Activated naive CD4-positive, alpha-beta T cell (primary cell): ENCODE measurements at places on chromosomes 6 and 20.

DNA sequence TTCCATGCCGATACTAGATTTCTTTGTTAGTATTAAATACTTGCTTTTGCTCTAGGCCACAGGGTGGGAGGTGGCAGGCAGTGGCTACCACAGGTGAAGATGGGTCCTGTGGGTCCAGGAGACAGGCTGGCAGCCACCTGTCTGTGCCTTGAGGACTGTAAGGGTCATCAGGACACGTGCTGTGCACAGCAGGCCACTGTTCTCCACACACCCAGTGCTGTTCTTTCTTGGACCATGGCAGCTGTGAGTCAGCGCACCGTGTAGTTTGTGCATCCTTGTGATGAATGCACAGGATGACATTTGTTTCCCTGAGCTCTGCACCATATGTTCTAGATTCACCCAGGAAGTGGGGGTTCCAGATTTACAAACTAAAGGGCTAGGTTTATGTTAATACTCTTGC, 317.0 kb downstream of the ZFAND3 start:
- DNase-seq: no peak

- no peak for DNase-seq
These were observed 43.1 kb downstream of the RBM38 start for GRCh38 chr20:57434390-57434700.

- no peak for DNase-seq
These were observed 10.3 kb upstream of the C6orf58 start for GRCh38 chr6:127566651-127567050.

GRCh38 chr20:36784900-36785299, 11.3 kb upstream of the DSN1 start:
- no peak for DNase-seq

- DNase-seq: no peak
These were observed 55.7 kb downstream of the TXLNB start for GRCh38 chr6:139236105-139236504.

- DNase-seq: no peak
These were observed 21.2 kb upstream of the ABT1 start for GRCh38 chr6:26575494-26575939.

GRCh38 chr6:143262859-143263258, 187.6 kb downstream of the ADAT2 start:
- DNase-seq: no peak

GRCh38 chr20:37921341-37921929, 18.5 kb downstream of the VSTM2L start:
- DNase-seq: no peak

DNA sequence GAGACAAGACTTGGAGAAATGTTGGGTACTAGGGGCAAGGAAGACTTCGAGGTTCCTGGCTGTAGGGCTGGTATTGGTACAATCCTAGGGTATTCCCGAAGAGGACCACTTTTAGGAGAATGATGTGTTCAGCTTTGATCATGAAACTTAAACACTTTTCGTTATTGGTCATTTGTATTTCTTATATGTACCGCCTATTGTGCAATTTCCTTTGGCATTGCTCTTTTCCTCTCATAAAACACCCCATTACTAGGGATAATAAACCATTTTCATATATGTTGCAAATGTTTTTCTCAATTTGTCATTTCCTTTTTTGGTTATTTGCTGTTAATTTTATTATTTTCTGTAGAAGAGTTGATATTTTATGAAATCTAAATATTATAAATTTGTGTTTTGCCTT, 18.9 kb upstream of the ARFGEF3 start:
- DNase-seq: no peak

DNA sequence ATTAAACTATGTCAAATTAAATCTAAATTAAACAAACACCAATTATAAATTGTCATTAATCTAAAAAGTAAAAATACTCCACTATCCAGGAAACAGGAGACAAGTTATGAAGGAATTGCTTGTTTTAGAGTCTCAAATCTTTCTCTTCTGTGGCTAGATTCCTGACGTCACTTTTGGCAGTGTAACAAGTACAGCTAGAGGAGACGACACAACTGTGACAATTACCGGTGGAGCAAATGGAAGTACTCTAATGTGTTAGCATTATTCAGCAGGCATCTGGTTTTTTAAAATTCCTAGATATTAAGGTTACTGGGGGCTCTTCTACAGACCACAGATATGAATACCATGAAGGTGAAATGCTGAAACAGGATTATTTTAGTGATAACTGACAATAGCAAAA, 1042.7 kb downstream of the EPHA7 start:
- DNase-seq: no peak

- no peak for DNase-seq
These were observed 104.1 kb downstream of the THEMIS start for GRCh38 chr6:127796713-127797112.

DNA sequence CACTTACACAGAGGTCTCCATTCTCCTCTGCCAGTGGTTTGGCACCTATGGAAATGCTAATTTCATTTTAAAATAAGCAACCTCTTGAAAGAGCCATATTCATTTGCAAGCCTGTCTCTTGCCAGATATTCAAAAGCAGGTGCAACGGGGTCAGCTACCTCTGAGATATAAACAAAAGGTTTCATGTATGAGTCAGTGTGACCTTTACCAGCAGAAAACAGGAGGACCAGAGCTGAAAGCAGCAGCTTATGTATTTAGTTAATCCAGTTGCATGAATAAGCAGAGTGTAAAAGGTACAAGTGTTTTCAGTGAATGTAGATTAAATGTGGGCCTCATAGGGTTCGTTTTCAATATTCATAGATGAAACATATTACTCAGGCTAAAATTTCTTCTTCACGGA, 56.0 kb downstream of the TENT5A start:
- no peak for DNase-seq

GRCh38 chr6:11358904-11359830, 126.7 kb upstream of the NEDD9 start:
- no peak for DNase-seq

GRCh38 chr6:122995921-122996793, at the start of gene CLVS2:
Gene CLVS2 (plus strand): TSS chr6:122996235. CDS start chr6:122997778, 1,543 bp downstream.
- DNase-seq: no peak

DNA sequence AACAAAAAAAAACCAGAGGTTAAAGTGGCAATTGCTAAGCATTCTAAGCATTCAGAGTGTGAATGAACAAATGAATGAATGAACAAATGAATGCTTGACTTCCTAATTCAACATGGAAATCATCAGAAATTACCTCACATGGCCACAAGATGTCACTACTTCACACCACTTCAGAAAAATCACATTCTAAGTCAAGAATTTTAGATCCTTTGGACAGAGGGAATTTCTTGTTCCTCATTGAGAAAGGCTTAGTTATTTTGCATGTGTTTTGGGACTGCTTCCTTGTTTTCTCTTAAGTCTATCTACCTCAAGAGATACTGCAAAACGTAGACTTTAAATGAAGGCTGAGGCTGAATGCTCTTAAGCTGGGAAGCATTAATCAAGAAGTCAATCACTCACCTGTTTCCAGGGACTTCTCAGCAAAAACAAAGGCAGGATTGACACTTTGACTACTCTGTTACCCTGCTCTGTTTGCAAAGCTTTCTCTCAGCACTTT, 120.2 kb downstream of the MBOAT1 start:
- no peak for DNase-seq

DNA sequence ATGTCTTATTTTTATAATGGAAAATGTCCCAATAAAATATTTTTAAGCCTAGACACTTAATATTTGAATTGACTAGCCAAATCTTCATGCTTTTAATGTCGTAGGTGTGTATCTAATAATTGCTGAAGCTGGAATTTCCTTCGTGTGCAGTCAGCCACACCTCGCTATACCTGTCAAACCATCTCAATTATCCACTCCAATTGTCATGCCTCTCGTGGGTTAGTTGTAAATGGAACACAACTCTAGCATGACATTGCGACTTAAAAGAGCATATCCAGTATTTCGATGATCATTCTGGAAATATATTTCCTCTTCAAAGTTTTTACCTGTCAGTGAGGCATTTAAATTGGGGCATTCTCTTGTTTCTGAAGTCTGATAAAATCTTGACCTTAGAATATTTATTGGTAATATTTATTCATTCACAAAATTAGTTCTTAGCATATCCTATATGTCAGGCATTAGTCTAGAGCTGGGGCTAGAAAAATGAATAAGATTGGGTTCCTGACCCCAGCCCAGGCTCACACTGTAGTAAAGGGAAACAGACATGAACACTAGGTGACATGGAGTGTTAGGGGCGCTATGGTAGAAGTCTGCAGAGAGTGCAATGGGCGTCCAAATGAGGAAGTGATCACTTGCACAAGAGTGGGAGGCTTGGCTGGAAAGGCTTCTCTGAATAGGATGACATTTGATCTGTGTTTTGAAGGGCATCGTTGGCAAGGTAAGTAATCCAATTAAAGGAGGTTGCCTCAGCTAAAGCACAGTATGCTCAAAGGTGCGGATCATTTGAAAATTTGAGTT, 11.0 kb upstream of the CFAP206 start:
- no peak for DNase-seq

DNA sequence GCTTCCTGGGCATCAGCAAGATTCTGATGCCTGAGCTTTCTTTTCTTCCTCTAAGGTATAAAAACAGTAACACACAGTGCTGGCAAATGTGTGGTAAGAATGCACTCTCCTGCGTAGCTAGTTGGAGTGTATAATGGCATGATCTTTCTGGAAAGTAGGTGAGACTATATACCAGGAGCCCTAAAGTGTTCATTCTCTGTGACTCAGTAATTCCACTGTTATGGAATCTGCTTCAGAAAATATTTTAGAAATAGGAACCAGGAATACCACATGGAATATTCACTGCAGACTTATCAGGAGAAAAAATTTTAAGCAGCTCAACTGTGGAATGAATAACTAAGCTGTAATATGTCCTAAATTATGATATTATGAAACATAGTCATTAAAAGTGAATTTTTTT, 16.9 kb upstream of the CSE1L start:
- DNase-seq: no peak

- no peak for DNase-seq
These were observed 400.3 kb upstream of the SASH1 start for GRCh38 chr6:147942363-147942762.

DNA sequence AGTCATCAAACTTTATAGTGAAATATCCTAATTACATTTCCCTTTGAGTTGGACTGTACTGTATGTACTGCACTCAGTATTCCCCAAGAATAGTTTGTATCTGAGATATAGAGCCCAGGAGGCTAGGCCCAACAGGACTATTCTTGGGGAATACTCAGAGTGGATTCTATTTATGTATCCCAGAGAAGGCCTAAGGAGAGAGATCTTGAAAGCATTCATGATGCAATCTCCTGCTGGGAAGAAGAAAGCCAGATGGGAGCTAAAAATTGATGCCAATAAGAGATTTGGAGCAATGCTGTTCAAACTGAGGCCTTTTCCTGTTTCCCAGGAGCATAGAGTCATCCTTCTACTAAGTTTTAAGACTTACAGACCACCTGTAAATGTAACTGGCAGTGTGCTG, 452.1 kb upstream of the PLCB4 start:
- no peak for DNase-seq

DNA sequence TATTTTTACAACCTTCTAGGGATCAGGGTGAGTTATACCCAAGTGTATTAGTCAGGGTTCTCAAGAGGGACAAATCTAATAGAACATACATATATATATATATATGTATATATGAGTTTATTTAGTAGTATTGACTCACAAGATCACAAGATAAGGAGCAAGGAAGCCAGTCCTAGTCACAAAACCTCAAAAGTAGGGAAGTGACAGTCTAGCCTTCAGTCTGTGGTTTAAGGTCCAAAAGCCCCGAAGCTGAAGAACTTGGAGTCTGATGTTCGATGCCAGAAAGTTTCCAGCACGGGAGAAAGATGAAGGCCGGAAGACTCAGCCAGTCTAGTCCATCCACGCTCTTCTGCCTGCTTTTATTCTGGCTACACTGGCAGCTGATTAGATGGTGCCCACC, 632.7 kb upstream of the AGPAT4 start:
- no peak for DNase-seq

DNA sequence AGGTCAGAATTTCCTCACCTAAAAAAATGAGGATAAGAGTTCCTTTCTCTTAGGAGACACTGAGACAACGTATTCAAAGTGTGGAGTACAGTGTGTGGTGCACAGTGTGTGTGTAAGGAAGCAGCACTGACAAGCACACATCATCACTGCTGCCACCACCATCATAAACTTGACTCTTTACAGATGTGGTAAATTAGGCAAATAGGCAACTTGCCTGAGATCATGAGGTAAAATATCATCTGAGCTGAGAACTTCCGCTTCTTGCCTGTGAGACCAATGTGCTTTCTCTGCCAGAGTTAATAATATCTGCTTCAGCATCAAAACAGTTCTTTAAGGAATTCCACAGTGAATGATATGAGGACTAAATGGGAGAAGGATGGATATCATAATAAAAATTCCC, 52.7 kb downstream of the LYRM4 start:
- DNase-seq: no peak

- DNase-seq: no peak
These were observed 26.2 kb downstream of the CTCFL start for GRCh38 chr20:57498425-57499400.

GRCh38 chr6:83613378-83613777, 95.5 kb downstream of the SNAP91 start:
- DNase-seq: no peak

- no peak for DNase-seq
These were observed 19.2 kb downstream of the BPIFA1 start for GRCh38 chr20:33255005-33255404.

- no peak for DNase-seq
These were observed 6.2 kb downstream of the HEBP2 start for GRCh38 chr6:138410048-138410735.

- no peak for DNase-seq
These were observed 18.6 kb downstream of the TREML2 start for GRCh38 chr6:41182069-41183034.

DNA sequence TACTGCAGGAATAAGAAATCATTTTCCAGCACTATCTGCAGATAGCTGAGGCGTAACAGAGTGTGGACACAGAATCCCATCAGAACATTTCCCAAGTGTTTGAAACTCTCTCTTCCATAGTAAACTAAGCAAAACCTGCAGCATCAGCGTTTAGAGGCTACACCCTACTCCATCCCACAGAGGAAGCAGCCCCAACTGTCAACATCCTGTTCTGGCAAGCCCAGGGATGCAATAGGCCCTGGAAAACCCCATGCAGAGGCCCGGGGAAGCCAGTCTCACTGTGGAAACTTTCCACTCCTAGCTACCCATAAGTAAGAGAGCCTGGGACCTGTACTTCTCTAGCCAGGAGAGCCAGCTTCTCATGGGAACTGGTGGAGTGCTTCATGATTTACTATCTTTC, 129.4 kb downstream of the LY86 start:
- DNase-seq: no peak

- no peak for DNase-seq
These were observed 53.3 kb upstream of the HFE start for GRCh38 chr6:26033941-26034354.

DNA sequence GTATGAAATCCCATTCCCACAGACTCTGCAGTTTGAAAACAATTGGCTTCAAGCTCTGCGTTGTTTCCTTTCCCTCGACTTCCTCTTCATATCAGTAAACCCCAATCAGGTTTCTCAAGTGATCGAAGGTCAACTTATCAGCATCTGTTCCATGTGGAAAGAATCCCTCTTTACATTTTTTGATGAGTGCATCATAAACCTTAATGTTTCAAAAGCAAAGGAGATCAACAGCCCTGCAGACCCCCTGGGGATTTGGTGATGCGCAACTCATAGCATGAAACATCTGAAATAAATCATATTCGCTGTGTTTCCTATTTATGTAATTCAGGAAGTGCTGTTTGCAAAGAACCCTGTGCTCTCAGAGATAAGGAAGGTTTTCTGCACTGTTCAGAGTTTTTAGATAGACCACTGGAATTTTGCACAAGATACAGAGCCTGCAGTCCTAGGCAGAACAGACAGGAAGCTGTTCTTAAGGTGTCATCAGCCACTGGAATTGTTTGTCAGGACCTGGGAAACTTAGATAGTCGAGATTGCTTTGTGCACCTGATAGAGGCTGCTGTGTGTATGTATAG, 216.0 kb downstream of the HIVEP2 start:
- DNase-seq: no peak
